ENCODE measurements at places on chromosomes 6 and 20. TPM values are rescaled to one million over a fixed set of nuclear protein-coding genes. Genes with fewer than 3 reads are reported as not detected.

DNA sequence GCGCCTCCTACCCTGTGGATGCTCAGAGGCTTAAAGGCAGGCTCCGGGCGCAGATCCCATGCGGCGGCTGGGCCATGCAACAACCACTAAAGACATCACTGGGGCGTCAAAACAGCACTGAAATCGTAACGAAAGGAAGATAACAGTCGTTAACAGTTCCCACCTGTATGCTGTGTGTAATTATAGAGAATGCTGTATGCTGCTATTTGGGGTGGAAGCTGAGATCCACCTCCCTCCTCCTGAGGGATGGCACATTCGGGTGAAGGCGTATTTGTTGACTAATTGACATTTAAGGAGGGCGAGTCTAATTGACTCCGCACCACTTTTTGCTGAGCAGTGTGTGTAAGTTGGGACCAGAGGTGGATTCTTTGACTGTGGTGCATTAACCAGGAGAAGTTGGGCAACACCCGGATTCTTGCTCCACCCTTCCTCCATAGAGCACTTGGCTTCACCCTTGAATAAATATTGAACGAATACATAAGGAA, 687 bp downstream of the SLC35A1 start:
- H3K27ac ChIP-seq: peak overlapping the region; percentile 76
- H3K27me3 ChIP-seq: no peaks in the 10 kb centered on the region
- H3K36me3 ChIP-seq: no peaks in the 10 kb centered on the region

DNA sequence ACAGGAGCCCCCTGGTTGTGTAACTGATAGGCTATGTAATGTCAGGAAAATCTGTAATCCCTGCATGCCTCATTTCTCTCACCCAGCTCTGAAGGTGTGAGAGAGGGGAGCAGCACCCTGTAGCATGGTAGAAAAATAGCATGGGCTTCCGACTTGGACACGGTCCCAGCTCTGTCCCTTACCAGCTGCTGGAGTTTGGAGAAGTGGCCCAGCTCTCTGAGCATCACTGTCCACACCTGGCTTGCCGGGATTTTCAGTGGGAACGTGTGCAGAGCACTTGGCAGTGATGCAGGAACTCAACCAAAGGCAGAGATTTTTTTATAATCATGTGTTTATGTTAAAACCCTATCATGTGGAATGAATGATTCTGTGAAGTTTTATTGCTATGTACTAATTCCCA, 34.6 kb downstream of the STK35 start:
- H3K36me3 ChIP-seq: no peaks in the 10 kb centered on the region
- no peak for DNase-seq
- H3K27ac ChIP-seq: no peak overlapping the region
- no peaks in the 10 kb centered on the region for H3K27me3 ChIP-seq
- H3K4me3 ChIP-seq: no peak overlapping the region

The PSORS1C1 gene
- total RNA-seq: 0.06 TPM

The MAS1 gene
- total RNA-seq: not detected

DNA sequence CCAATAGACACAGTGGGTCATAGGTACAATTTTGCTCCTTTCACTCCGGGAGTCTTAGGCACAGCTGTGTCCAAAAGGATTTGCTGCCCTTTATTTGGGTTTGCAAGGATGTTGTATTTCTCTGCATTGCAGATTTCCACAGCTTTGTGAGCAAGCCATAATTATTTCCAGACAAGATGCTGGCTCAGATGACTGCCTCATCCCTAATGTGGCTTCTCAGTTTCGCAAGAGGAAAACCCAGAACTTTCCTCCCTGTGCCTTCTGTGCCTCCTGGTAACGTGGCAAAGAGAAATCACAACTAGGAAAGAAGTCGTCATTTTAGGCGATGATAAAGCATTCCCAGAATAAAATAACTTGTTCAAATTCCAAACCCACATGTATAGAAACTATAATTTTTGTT, 33.7 kb downstream of the FAM50B start:
- H3K36me3 ChIP-seq: no peaks in the 10 kb centered on the region
- no peaks in the 10 kb centered on the region for H3K27me3 ChIP-seq
- DNase-seq: no peak
- no peak overlapping the region for H3K27ac ChIP-seq
- no peak overlapping the region for H3K4me3 ChIP-seq

The OTOR gene
- total RNA-seq: not detected
